Neural crest cell (in vitro differentiated cells): ENCODE measurements at places on chromosomes 3 and 15. TPM values are rescaled to one million over a fixed set of nuclear protein-coding genes. Genes with fewer than 3 reads are reported as not detected.

TLE3 gene
- 81.3 and 89.9 TPM in 2 replicates for total RNA-seq

NFKBIZ gene
- 6.2 and 9.9 TPM in 2 replicates for total RNA-seq

ST6GAL1 gene
- 32.6 and 35.1 TPM in 2 replicates for total RNA-seq

EID1 gene
- total RNA-seq, result 212 and 223 TPM in 2 replicates

IL17RB gene
- total RNA-seq, result 2.4 and 3.1 TPM in 2 replicates

GOLGA6B gene
- not detected in 2 replicates for total RNA-seq

CPEB1 gene
- 0.72 and 0.84 TPM in 2 replicates for total RNA-seq

GOLGA8R gene
- 0.58 and 0.82 TPM in 2 replicates for total RNA-seq

TGM4 gene
- total RNA-seq, result not detected in 2 replicates
